ENCODE measurements at places on chromosomes 16 and 17. TPM values are rescaled to one million over a fixed set of nuclear protein-coding genes. Genes with fewer than 3 reads are reported as not detected.

DNA sequence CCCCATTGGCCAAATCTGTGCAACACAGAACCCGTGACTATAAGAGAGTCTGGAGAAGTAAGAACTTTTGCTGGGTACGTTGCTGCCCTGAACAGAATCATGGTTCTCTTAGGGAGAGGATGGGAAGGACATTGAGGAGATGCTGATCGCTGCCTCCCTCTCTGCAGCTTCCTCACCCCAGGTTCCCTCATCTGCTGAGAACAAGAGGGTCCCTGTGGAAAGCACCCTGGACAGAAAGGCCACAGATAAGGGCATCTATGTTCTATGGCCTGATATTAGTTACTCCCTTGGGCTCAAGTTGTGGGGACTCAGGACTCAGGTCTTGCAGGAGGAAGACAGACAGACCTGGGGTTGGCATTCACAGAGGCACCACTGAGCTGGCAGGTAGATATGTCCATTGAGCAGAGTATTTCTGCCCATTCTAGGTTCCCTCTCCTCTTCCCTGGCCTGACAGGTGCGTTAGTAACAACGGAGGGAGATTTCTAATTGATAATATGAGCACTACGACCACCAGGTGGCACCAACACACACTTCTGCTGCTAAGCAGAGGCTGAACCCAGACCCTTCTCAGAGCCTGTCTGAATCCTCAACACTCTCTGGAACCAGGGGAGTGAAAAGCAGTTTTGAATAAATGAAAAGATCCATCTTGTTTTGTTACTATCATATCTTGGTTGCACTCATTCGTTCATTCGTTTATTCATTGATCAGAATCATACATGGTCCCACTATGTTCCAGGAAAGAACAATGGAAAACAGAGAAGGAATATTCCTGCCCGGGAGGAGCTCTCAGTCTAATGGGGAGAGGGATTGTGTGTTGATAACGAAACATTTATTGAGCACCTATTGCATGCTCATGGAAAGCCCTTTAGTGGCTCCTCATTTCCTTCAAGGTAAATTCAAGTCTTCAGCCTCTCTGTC is 56.4 kb downstream of the SLC6A2 start:
- DNase-seq: peak; percentile 36

DNA sequence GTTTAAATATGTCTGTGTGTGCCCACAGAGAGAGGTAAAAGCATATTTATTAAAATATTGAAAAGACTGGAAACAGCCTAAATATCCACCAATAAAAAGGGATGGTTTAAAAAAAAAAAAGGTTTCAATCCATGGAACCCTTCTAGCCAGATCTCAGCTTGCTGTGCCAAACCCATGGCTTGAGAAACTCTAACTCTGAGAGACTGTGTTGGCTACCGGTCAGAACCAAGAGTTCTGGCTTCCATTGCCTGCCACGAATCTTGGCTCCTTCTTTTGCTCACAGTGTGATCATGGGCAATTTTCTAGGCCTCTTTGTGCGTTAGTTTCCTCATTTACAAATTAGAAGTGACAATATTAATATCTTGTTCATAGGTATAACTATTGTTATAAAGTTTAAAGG is 201.3 kb upstream of the IRX3 start:
- no peak for DNase-seq

DNA sequence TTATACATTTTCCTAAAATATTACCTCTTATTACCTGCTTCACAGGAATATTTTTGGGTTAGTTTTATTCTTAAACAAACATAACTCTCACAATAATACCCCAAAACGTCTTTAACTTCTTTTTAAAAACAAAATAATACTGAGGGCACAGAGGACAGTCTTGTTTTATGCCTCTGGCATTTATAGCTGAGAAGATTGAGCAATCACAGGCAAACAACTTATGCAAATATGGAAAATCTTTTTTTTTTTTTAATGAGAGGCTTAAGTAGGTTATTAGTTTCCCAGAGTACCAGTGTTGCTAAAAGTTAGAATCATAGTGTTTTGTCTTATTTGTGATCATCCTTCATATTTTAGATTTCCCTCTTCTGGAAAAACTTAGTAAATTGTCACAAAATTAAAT is 195.0 kb downstream of the FTO start:
- no peak for DNase-seq

- no peak for DNase-seq
Observed at GRCh38 chr17:77377710-77378235, 237.0 kb downstream of the SEC14L1 start.

- DNase-seq: no peak
Observed at GRCh38 chr17:19613979-19614378, 34.6 kb upstream of the ALDH3A2 start.

- DNase-seq: peak; percentile 93
Observed at GRCh38 chr16:10971560-10971961, 27.2 kb downstream of the CLEC16A start.

DNA sequence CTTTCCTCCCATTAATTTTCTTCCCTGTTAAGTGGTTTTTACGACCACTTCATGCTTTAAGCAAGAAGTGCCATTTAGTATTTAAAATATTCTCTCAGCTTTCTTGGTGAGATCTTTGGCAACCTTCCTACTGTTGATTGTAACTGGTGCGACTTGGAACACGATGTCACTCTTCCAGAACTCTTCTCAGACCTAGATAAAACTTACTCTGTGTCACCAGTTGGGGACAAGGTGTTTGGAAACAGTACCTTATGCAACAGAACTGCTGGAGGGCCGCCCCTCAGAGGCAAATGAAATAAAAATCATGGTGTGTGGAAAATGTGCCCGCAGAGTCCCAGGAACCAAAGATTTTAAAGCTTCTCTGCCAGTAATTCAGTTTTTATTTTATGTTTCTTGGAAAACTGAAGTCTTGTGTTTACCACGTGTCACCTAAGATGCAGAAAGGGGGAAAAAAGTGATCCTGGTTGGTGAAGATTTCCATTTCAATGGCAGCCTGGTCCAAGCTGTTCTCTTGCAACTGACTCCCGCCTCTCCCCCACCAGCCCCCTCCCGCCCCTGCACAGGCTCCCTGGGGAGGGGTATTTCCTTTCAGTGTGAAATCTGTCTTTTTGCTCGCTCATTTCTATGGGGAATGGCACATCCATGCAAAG is 7.2 kb upstream of the HSD11B2 start:
- DNase-seq: no peak

GRCh38 chr17:2929881-2930533 is 133.4 kb downstream of the OR1D5 start:
- DNase-seq: no peak

GRCh38 chr17:49468811-49469385 is 26.2 kb upstream of the NGFR start:
- no peak for DNase-seq

DNA sequence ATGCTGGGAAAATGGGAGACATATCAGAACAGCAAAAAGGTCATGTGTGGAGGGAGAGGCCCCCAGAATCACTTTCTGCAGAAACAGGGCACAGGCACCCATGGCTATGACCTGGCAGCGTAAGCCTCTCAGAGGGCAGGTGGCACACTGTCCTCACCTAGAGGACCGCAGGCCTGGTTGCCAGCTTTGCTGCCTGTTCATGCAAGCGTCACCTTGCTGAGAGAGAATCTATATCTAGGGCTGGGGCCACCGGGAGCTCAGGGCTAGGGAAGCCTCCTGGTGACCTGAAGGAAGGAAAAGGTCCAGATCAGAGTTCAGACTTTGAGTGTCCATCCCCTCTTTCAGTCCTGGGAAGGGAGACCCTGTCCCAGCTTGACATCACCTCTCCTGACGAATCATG is 78.7 kb downstream of the GOSR1 start:
- no peak for DNase-seq

DNA sequence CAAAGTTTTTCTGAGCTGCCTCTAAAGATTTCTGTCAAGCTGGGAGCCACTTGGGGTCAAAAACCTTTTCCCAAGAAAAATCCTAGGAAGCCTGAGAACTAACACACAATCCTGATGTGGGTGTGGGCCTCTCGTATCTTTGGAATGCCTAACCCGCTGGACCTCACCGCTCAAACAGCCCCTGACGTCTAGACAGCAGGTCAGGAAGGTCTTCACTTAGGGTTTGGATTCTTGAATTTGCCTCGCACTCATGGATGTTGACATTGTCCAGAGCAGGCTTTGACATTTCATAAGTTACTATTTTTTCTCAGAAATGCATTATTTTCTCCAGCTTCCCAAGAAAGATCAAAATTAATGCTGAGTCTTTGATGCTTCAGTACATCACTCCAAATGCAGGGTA is 18.9 kb downstream of the TEX2 start:
- no peak for DNase-seq

DNA sequence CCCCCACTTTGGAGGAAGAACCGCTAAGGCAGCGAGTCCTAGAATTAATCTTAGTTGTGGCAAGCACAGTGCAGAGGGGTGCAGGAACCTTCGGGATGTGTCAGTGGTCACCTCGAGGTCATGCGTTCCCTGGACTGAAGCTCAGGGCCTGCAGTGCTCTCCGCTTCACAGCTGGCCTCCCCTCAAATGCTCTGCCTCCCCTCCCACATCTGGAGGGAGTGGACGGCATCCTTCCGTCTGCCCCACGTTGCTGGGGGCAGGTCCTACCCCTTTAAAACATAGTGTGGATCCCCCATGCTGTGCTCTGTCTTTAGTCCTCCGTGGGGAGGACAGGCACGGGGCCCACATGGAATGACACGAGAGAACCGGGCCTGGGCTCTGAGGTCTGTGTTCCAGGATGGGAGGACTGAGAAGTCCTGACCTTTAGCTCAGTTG is 99.5 kb upstream of the CDC42EP4 start:
- DNase-seq: no peak

GRCh38 chr16:22694887-22695382 is 119.0 kb upstream of the HS3ST2 start:
- DNase-seq: peak; percentile 97

DNA sequence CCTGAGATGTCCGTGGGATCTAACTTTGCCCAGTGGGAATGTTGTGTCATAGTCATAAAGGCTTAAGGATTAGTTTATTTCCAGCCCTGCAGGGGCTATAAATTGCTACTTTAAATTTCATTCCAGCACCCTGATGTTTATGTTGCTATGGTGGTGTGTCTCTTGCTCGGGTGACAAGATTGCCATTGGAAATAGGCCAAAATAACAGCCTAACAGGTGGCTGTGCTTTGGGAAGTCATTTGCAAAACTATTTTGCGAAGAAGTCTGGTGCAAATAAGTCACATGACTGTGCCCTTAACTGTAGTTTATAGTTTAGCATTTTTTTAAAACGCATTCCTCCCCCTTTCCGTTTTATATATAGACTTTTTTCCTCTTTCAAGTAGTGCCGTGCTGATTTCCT is 23.1 kb downstream of the PITPNC1 start:
- DNase-seq: no peak

DNA sequence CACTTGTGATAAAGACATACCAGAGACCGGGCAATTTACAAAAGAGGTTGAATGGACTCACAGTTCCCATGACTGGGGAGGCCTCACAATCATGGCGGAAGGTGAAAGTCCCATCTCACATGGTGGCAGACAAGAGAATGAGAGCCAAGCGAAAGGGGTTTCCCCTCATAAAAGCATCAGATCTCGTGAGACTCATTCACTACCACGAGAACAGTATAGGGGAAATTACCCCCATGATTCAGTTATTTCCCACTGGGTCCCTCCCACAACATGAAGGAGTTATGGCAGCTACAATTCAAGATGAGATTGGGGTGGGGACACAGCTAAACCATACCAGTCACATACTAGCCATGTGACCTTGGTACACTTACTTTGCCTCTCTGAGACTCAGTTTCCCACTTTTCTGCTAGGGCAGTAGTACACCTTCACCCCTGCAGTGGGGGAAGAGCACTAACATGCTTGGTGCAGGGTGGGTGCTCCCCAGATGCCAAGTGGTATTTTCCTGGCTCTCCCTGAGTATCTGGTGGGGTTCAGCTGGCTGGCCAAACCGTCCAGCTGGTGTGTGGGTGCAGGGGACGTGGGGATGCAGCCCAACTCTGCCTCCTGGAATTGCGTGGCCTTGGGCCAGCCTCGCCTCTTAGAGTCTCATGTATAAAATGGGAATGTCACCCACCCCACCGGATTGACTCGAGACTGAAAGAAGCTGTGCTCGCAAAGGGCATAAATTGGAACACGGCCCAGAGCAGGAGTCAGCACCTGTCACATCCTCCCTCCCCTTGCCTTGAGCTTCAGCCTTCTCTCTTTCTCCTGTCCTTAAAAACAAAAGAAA is 364.1 kb downstream of the CPPED1 start:
- no peak for DNase-seq

DNA sequence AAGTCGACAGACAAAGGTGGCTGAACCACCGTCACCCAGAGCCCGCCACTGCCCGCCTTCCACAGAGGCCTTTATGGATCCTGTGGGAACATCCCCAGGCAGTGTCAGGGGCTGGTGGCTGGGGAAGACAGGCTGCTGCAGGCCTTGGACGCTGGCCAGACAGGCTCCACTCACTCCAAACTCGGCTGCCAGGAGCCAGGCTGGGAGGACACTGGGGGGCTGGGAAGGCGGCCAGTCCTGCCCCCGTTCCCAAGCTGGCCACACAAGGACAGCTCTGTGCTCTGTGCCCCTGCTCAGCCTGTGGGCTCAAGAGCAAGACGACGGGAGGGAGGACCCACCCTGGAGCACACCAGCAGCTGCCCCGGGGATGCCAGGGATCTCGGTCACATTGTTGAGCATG is 7.6 kb upstream of the LCAT start:
- DNase-seq: no peak

DNA sequence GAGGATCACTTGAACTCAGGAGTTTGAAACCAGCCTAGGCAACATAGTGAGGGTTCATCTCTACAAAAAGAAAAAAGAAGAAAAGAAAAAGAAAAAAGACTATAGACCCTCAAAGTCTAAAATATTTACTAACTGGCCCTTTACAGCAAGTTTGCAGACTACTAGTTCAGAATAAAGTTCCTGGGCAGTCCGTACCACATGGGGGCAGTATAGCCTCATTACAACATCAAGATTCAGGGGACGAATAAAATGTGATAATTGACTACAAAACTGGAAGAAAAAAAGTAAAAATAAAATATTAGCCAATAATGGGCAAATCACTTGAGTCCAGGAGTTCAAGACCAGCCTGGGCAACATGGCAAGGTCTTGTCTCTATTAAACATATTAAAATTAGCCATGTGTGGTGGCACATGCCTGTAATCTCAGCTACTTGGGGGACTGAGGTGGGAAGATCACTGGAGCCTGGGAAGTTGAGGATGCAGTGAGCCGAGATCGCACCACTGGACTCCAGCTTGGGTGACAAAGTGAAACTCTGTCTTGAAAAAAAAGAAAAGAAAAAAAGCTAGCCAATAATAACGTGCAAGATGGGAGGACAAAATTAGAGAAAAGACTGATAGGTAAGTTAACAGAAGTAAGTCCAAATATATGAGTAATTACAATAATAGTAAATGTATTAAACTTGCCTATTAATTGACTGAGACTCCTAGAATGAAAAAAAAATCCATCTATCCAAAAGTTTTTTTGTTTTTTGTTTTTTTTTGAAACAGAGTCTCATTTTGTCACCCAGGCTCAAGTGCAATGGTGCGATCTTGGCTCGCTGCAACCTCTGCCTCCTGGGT is 129.4 kb upstream of the SEC14L1 start:
- DNase-seq: peak; percentile 44

- DNase-seq: no peak
Observed at GRCh38 chr17:28500712-28501379, 5.3 kb upstream of the FOXN1 start.

GRCh38 chr17:31099016-31099415 is 4.2 kb downstream of the NF1 start:
- DNase-seq: no peak

- DNase-seq: no peak
Observed at GRCh38 chr17:8031261-8031661, 7.6 kb upstream of the ALOX15B start.

Gene ZPBP2
- total RNA-seq: not detected

Gene TMEM100
- total RNA-seq: not detected

Gene KRTAP3-1
- total RNA-seq: 9.3 TPM

Gene ACSM5
- not detected for total RNA-seq

Gene DECR2
- 16.3 TPM for total RNA-seq

Gene SOX8
- 0.12 TPM for total RNA-seq

Gene MYCBPAP
- total RNA-seq: 0.96 TPM

Gene CDRT15
- total RNA-seq: not detected

Gene ZNF48
- total RNA-seq: 8.0 TPM

Measured in HFFc6 (cell line).